IMR-90 (cell line): ENCODE measurements at places on chromosomes 13 and 19. TPM values are rescaled to one million over a fixed set of nuclear protein-coding genes. Genes with fewer than 3 reads are reported as not detected.

CYP2A7 gene
- not detected in 2 replicates for total RNA-seq

SERPINE3 gene
- not detected in 2 replicates for total RNA-seq

VN1R2 gene
- total RNA-seq = not detected in 2 replicates

TYK2 gene
- total RNA-seq = 35.6 and 40.9 TPM in 2 replicates

C5AR2 gene
- under 0.01 TPM in 1 of 2 replicates, not detected in the other for total RNA-seq

NACC1 gene
- 42.5 and 56.7 TPM in 2 replicates for total RNA-seq

RAB11B gene
- total RNA-seq = 8.2 and 12.2 TPM in 2 replicates

SPRED3 gene
- 0.56 and 0.90 TPM in 2 replicates for total RNA-seq

POSTN gene
- 31.9 and 32.6 TPM in 2 replicates for total RNA-seq

CACNG6 gene
- not detected in 2 replicates for total RNA-seq

KLHL1 gene
- total RNA-seq = not detected in 2 replicates

IGFL3 gene
- not detected in 2 replicates for total RNA-seq

NR2F6 gene
- 8.4 and 10.0 TPM in 2 replicates for total RNA-seq

SYDE1 gene
- 18.6 and 19.4 TPM in 2 replicates for total RNA-seq

CPB2 gene
- total RNA-seq = not detected in 2 replicates

CLDND2 gene
- total RNA-seq = not detected in 2 replicates

NAPSA gene
- not detected in 2 replicates for total RNA-seq

LRRC25 gene
- total RNA-seq = not detected in 2 replicates

RASGRP4 gene
- not detected in 2 replicates for total RNA-seq

ZNF555 gene
- 6.4 and 9.7 TPM in 2 replicates for total RNA-seq

VSTM2B gene
- total RNA-seq = not detected in 2 replicates

GET3 gene
- 111 and 129 TPM in 2 replicates for total RNA-seq

CGB7 gene
- total RNA-seq = not detected in 2 replicates

KLC3 gene
- total RNA-seq = under 0.01 and 0.18 TPM in 2 replicates

MYBPC2 gene
- total RNA-seq = not detected in 2 replicates

TMEM59L gene
- total RNA-seq = under 0.01 and 0.28 TPM in 2 replicates

PLPPR3 gene
- 0.36 and 0.56 TPM in 2 replicates for total RNA-seq

CEACAM18 gene
- total RNA-seq = not detected in 2 replicates

APOE gene
- 0.18 TPM in 1 of 2 replicates, not detected in the other for total RNA-seq

ATP4B gene
- total RNA-seq = not detected in 2 replicates

PPM1N gene
- 0.56 and 0.90 TPM in 2 replicates for total RNA-seq

SPACA6 gene
- 1.3 and 1.7 TPM in 2 replicates for total RNA-seq

FFAR1 gene
- total RNA-seq = not detected in 2 replicates

KCTD4 gene
- 0.56 and 0.72 TPM in 2 replicates for total RNA-seq

GCDH gene
- total RNA-seq = 41.1 and 41.6 TPM in 2 replicates

ZNF93 gene
- 8.9 and 10.6 TPM in 2 replicates for total RNA-seq

CLEC17A gene
- not detected in 2 replicates for total RNA-seq

C1QTNF9 gene
- total RNA-seq = under 0.01 and 0.18 TPM in 2 replicates

NEK3 gene
- total RNA-seq = 3.6 and 6.9 TPM in 2 replicates

CLASRP gene
- total RNA-seq = 19.9 and 20.6 TPM in 2 replicates
